Tibial artery (tissue), 4 donors: ENCODE measurements at places on chromosomes 7 and 10.

- DNase-seq, result no peak
Measured at GRCh38 chr7:74182453-74183090, 8.4 kb downstream of the EIF4H start.

DNA sequence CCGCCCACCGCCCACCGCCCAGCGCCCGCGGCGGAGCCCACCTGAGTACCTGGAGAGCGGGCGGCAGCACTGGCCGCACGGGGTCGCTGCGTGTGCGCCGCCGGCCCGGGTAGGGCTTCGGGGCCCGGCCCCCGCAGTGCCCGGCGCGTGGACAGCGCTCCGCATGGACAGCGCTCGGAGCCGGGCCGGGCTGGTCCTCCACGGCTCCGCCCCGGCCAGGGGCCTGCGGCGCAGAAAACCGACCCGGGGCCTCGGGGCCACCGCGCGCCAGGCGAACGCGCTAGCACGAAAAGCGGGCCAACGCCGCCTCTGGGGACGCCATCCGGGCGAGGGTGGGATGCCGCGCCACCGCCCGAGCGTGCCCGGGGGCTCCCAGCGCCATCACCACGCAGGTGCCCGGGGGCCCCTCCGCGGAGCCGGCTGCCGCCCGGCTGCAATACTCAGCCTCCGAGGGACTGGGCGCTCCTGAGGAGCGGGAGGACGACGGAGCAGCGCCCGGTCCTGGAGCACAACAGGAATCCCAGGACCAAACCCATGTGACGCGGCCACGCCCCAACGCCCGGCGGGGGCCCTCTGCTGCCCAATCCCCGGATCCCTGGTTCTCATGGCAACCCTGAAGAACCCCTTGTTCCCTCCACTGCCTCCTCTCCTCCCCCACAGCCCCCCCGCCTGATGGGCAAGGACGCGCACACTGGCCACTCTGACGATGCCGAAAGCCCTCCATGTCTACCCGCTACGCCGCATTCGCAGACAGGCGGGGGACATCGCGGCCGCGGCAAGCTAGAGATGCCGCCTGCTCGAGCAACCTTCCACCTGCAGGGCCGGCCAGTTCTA is at the start of gene GRB10:
Gene GRB10, minus strand, starts transcription at position 522 of the 834 bp plus-strand sequence. CDS start 50,574 bp downstream, outside the sequence.
- no peak for DNase-seq

GRCh38 chr7:135879233-135879632 is 97.9 kb downstream of the MTPN start:
- DNase-seq, result no peak

GRCh38 chr10:21145751-21146435 is 248.8 kb upstream of the NEBL start:
- no peak for DNase-seq

DNA sequence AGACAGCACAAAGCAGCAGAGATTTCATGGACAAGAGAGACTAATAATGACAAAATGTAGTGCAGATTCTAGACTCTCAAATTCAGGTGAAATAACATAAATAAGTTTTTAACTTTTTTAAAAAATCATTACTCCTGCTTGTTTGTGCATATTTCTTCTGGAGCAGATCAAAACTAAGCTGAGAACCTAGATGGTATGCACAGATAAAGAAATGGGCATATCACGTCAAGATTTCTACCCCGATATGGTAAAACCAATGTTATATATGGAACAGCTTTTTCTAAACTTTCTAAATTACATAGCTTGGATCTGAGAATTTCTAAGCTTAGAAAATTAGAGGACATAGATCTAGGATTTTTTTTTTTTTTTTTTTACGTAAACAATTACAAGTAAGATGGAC is 18.2 kb downstream of the TWIST1 start:
- DNase-seq, result no peak

GRCh38 chr7:28703037-28703765 is 254.9 kb downstream of the TRIL start:
- no peak for DNase-seq
